ENCODE measurements at places on chromosomes 7 and 10.
A peak's percentile ranks its signal among the peaks of the same experiment; 100 is the strongest.

DNA sequence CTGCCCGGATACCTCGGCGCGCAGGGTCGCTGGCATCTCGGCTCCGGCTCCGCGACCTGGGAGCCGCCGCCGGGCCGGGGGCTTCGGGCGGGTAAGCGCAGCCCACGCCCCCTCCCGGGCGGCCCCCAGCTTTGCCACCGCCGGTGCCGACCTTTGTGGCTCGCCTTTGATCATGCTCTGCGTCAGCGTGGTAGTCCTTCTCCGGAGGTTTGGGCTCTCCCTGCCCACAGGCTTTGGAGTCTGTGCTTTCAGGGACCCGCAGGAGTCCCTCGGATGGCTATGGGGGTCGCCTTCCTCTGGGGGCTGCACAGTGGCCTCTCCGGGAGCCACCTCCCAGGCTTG is 7.3 kb downstream of the ATP6V1F start:
- peak; percentile 16 for DNase-seq

- no peak for DNase-seq
These were observed 35.8 kb upstream of the CDCA7L start for GRCh38 chr7:21981524-21981923.

GRCh38 chr7:159014297-159015062 is 130.2 kb downstream of the VIPR2 start:
- no peak for DNase-seq

DNA sequence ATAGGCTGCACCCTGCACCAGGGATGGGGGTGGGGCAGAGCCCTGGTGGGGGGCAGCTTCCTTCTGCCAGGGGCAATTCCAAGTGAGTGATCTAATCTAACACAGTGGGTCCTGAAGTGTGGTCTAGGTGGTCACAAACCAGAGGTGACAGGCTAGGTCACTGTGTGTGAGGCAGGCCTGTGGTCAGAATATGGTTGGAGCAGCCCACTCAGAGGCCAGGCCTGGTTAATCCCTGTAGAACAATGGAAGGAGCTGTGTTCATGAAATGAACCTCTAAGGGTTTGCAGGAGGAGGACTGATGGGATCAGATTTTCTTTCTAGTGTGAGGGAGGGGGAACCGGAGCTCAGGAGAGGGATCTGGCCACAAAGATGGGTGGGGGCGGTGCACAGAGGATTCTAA is 10.0 kb upstream of the TSPAN14 start:
- DNase-seq, result no peak

DNA sequence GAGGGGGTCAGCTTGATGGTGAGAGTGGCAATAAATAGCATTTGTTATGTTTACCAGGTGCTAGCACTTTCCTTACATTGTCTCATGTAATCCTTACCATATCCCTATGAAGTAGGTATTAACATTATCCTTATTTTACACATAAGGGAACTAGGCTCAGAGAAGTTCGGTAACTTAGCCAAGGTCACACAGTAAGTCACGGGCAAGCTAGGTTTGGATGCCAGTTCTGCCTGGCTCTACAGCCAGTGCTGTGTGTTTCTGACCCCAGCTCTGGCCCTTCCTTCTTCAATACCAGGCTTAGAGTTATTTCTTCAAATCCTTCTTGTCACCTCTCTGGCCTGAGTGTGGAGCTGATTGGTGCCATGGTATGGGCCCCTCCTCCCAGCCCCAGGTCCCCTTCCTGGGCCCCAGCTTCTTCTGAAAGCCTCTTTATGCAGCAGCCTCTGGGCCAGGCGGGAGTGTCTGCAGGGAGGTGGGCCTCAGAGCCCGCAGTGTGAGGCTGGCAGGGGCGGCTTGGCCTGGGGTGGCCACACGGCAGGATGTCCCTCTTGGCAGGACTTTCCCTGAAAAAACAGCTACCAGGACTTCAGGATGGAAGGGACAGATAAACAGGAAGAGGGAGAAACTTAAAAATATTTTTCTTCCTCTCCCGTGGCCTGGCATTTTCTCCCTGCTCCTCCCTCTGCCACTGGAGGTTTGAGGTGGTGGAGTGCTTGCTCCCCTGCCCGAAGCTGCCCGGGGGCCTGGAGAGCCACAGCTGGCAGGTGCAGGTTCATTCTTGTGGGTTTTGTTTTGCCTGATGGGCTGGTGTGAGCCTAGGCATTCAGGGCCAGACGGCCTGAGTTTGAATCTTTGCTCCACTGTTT is 20.6 kb downstream of the PALD1 start:
- DNase-seq, result no peak

DNA sequence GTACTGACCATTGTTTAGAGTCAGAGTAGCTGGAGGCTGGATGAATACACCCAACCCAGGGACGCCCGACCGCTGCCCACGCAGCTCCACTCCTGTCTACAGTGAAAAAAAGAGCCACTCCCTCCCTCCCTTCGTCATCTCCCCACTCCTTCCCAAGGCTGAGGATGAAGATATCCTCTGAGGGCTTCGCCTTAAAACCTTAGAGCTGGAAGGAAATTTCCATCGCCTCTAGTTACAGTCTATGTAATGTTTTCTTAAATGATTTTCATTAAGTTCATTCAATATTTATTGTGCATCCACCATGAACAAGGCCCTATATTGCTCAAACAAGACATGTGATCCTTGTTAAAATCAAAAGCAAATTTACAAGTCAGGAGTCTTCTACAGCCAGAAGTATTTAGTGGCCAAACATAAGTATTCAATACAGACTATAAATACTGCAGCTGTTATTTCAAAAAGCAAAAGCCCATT is 11.3 kb upstream of the SLIT1 start:
- DNase-seq, result no peak

GRCh38 chr7:5043661-5044060 is 2.0 kb upstream of the RBAK start:
- no peak for DNase-seq

- no peak for DNase-seq
These were observed 73.4 kb downstream of the NRBF2 start for GRCh38 chr10:63206576-63206975.

DNA sequence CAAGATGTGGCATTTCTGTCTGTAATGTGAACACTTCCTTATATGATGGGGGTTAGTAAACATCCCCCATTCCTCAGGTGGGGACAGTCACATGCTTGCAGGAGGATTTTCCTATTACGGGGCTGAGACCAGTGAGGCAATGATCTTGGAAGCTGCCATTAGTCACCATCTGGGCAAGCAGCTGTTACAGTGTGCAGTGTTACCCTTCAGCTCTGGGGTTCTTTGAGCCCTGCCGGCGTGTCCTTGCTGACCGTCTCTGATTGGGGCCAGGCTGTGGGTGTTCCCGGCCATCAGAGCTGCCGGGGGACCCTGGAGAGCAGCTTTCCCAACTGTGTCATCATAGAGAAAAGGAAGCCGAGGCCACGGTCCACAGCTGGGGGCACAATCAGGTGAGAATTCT is 126.8 kb upstream of the FAM20C start:
- DNase-seq, result no peak

DNA sequence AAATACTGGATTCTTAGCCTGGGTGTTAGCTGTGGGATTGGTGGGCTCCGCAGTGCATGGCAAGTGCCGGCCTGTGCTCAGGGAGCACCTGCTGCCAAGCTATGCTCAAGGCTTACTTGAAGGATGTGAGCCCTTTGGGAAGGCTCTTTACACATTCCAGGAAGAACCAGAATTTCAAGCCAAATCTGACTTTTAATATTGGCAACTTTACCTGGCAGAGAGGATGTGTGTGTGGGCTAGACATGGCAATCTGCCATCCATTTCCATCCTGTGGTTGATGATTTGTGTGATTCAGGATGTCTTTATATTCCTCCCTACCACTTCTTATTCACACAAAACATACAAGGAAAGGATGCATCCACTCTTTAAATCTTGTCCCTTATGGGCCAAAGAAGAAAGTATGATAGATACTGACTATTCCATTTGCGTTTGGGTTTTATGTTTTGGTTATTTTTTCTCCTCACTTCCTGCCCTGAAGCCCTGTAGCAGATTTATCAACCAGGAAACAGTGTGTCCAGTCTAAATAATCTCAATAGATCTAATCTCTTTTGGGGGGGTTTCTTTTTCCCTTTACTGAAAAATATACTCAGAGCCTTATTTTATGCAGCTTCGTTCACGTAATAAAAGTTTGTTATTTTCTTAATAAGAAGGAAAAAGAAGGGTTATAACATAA is 247.1 kb downstream of the COBL start:
- peak; percentile 21 for DNase-seq

DNA sequence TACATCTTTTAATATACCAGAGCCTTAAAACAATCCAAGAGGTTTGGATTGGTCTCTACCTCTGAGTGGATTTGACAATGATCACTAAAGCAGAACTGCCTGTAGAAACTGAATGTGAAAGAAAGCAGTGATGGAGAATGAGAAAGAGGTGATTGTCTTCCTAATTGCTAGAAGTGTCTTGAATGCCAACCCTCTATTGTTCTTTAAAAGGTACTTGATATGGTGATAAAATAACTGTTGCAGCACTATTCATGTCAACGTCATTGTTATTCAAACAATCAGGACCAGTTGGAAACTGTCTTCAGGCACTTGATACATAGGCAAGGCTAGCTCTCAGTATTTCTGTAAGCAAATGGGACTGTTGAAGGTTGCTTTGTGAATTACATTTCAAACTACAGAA is 47.9 kb upstream of the ITPRID1 start:
- DNase-seq, result no peak

GRCh38 chr7:98474558-98474957 is 73.7 kb upstream of the BAIAP2L1 start:
- DNase-seq, result no peak

DNA sequence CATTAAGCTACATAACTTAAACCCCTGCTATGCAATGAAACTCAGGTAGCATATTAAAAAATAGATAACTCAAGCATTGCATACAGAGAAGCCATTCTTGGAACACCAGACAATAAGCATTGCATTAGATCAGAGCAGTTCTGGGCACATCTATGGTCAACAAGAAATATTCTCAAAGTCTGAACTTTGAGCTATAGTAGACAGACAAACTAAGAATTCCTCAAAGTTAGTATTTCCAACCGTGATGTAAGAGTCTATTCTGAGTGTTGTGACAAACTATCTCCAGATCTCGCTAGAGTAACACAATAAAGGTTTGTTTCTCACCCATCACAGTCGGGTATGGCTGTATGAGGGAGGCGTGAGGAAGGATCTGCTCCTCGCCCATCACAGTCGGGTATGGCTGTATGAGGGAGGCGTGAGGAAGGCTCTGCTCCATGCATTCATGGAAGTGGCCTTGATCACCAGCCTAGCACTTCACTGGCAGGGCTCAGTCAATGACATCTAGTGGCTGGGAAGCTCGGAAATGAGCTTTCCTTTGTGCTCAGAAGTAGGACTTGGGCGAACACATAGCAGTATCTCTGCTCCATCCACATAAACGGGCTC is 61.6 kb upstream of the ANKRD1 start:
- DNase-seq, result no peak

DNA sequence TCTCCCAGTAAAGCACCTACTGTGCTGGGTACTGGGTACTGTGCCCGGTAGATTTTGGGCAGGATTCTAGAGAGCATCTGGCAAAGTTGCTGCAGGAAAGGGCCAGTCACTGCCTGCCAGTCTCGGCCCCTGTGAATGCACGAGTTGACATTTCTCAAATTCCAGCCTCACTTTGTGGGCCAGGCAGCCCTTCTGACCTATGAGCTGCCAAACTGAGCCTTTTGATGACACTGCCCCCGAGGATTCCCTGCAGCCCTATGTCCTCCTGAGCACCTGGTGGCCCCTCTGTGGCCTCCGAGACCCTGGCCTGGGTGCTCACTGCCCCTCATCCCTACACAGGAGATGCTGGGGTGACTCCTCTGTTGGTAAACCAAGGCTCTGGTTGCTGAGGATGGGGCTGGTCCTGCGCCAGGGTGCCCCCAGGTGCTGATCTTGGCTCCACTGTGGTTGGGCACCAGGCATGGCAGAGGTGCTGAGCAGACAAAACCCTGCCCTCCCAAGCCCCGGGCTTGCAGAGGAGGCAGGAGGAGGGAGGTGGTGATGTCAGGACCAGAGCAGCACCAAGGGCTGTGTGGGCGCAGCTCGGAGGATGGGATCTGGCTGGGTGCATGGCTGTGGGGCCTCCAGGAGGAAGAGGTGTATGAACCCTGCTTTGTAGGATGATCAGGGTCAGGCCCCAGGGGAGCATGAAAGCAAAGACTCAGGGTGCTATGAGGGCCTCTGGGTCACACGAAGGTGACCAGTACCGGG is 16.2 kb downstream of the LHPP start:
- no peak for DNase-seq

DNA sequence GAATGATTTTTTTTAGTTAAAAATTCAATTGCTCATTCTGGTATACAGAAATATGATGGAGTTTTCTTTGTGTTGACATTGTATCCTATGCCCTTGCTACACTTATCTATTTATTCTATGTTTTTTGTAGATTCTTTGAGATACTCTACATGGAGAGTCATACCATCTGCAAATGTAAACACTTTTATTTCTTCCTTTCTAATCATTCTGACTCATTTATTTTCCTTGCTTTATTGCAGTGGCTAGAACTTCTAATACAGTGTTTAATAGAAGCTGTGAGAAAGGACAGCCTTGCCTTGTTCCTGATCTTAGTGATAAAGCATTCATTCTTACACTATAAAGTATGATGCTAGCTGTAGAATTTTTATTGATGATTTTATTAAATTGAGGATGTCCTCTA is 9.9 kb upstream of the IGFBP3 start:
- DNase-seq, result no peak

- no peak for DNase-seq
These were observed 81.0 kb downstream of the HGF start for GRCh38 chr7:81688622-81689411.

DNA sequence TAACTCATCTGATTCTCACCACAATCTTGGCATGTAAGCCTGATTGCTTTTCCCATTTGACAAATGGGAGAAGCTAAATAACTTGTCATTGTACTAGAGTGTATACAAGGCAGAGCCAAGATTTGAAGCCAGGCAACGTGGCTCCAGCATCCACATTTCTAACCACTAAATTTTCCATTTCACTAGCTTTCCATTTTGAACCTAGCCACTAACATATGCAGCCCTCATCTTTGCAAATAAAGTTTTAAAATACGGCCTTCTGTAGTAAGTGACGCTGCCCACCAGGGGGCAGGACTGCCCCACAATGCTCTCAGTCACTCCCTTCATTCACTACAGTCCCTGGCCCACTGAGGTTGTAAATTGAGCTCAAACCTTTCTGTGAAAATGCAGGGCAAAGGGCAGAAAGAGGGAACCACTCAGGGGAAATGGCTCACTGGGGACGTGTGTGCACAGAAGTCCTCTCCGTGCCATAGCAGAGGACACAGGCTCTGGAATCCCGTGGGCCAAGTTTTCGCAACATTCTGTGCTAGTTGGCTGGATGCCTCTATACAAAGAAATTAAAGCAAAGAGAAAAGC is 315.7 kb downstream of the TNS3 start:
- peak; percentile 74 for DNase-seq

- DNase-seq, result no peak
These were observed 28.4 kb upstream of the AGK start for GRCh38 chr7:141522657-141523342.

DNA sequence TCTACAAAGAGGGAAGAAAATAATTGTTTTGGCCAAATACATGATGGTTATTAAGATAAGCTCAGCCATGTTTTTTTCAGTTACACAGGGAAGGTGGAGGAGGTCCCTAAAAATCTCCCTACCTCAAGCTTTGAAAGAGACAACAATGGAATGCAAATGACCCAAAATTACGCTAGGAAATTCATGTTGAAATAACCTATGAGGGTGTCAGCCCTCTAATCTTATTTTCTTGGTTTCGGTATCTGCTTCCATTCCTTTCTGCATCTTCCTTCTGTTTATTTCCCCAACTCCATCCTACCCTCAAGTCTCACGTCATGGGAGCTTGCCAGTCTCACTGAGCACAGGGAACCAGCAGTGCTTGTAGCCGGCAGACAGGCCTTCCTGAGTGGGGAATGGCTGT is 40.6 kb upstream of the SMNDC1 start:
- DNase-seq, result no peak

All from hematopoietic multipotent progenitor cell (in vitro differentiated cells).